ENCODE measurements at places on chromosomes 12 and 14. TPM values are rescaled to one million over a fixed set of nuclear protein-coding genes. Genes with fewer than 3 reads are reported as not detected.

GRCh38 chr14:74511966-74512830, 18.6 kb downstream of the ISCA2 start:
- DNase-seq = no peak
- H3K4me1 ChIP-seq = peaks cover 67% of the 10 kb centered on the region
- no peaks in the 10 kb centered on the region for H3K27me3 ChIP-seq
- peak overlapping the region; percentile 87 for H3K27ac ChIP-seq
- H3K4me3 ChIP-seq = no peak overlapping the region

Gene HVCN1
- 1.2 TPM for total RNA-seq

Gene TTC5
- total RNA-seq = 16.3 TPM

Gene SPATA7
- total RNA-seq = 8.7 TPM

- no peaks in the 10 kb centered on the region for H3K27me3 ChIP-seq
- no peak for DNase-seq
- H3K36me3 ChIP-seq = peaks cover 2% of the 10 kb centered on the region
- no peak overlapping the region for H3K4me3 ChIP-seq
- no peak overlapping the region for H3K27ac ChIP-seq
These were observed 81.3 kb downstream of the DNAI7 start for GRCh38 chr12:25113651-25114050.

- peak; percentile 95 for DNase-seq
- no peaks in the 10 kb centered on the region for H3K36me3 ChIP-seq
- H3K27me3 ChIP-seq = no peaks in the 10 kb centered on the region
- peak within 1 kb of the TSS; percentile 95 for H3K27ac ChIP-seq
- H3K4me3 ChIP-seq = peak within 1 kb of the TSS; percentile 83
These were observed at the start of gene TEAD4 for GRCh38 chr12:2959192-2959504. TSS of gene TEAD4 (plus strand) at chr12:2959397.

DNA sequence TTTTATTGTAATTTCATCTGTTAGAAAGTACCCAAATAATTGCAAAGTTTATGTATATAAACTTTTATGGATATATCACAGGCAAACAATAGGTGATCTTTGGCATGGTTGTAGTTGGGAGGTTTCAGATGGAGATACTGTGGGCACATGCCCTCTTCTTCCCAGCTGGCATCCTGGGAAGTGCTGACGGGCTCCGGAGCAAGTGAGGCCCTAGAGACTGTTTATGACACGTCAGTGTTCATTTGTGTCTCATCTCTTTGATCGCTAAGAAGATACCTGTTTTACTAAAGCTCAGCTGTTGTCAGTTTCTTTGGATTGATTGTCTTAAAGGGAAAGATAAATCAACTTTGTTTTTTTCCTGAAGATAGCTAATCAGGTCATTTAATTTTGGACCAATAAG, 287.6 kb downstream of the FBXL14 start:
- H3K4me3 ChIP-seq = no peak overlapping the region
- H3K36me3 ChIP-seq = peaks cover 1% of the 10 kb centered on the region
- no peak for DNase-seq
- no peaks in the 10 kb centered on the region for H3K27me3 ChIP-seq
- peaks cover 2% of the 10 kb centered on the region for H3K4me1 ChIP-seq

GRCh38 chr12:81811061-81811777, 52.1 kb upstream of the PPFIA2 start:
- H3K36me3 ChIP-seq = no peaks in the 10 kb centered on the region
- H3K4me3 ChIP-seq = no peak overlapping the region
- no peaks in the 10 kb centered on the region for H3K27me3 ChIP-seq
- peak; percentile 36 for DNase-seq
- no peaks in the 10 kb centered on the region for H3K4me1 ChIP-seq

- H3K36me3 ChIP-seq = no peaks in the 10 kb centered on the region
- H3K27ac ChIP-seq = no peak overlapping the region
- no peak for DNase-seq
- H3K4me1 ChIP-seq = no peaks in the 10 kb centered on the region
These were observed 51.2 kb upstream of the CCDC60 start for GRCh38 chr12:119283310-119283709.

DNA sequence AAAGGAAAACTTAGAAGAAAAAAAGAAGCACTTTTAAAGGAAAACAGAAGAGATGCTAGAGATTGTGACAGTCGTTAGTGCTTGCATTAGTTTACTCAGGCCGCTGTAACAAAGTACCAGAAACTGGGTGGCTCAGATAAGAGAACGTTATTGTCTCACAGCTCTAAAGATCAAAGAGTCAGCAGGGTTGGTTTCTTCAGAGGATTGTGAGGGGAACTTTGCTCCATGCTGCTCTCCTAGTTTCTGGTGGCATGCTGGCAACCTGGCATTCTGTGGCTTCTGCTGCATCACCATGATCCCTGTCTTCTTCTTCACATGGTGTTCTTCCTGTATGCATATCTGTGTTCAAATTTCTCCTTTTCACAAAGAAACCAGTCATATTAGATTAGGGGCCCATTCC, 119.4 kb upstream of the PLEKHA5 start:
- H3K27ac ChIP-seq = no peak overlapping the region
- no peaks in the 10 kb centered on the region for H3K36me3 ChIP-seq
- no peak for DNase-seq
- no peak overlapping the region for H3K4me3 ChIP-seq
- H3K27me3 ChIP-seq = no peaks in the 10 kb centered on the region

GRCh38 chr14:38623661-38624060, 367.8 kb upstream of the CLEC14A start:
- no peak overlapping the region for H3K27ac ChIP-seq
- H3K36me3 ChIP-seq = no peaks in the 10 kb centered on the region
- H3K4me3 ChIP-seq = no peak overlapping the region
- H3K27me3 ChIP-seq = no peaks in the 10 kb centered on the region
- DNase-seq = no peak
- no peaks in the 10 kb centered on the region for H3K4me1 ChIP-seq

GRCh38 chr12:68030248-68030647, 41.0 kb downstream of the IFNG-AS1 start:
- no peak overlapping the region for H3K4me3 ChIP-seq
- no peaks in the 10 kb centered on the region for H3K27me3 ChIP-seq
- no peak overlapping the region for H3K27ac ChIP-seq
- no peak for DNase-seq
- peaks cover 2% of the 10 kb centered on the region for H3K4me1 ChIP-seq

DNA sequence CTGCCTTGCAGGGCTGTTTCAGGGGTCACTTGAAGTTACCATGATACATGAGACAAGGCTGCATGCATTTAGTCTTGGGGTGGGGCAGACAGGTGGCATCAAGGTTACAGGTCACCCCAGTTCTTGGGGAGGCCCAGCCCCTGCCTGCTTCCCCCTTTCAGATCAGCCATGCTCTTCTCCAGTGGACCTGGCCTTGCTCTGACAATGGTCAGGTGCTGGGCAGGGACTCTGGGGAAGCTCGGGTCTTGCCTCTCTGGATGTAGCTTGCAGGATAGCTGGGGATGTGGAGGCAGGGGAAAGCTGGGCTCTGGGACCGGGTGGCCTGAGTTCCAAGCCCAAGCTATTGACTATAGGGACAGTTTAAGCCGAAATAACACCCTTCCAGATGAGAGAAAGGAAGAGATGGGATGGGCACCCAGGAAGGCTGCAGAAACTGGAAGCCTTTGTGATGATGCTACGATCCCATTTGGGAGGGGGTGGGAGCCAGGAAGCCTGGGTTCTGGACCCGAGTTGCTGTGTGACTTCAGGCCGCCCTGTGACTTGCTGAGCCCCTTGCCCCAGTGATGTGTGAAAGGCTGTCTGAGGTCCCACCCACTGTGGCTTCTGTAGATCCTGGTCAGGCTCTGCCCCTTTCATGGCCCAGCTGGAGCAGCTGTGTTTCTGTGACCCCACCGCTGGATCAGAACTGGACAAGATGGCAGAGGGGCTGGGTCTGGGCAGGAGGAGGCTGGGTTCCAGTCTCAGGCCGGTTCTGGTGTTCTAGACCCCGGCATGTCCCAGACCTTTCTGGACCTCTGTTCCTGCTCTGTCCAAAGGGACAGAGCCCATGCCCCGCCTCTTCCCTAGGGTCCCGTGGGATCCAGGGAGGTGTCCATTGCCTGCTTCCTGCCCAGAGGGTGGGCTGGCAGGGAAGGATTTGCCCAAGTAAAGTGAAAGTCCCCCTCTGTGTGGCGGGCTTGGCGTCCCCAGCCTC, 2.1 kb downstream of the TNFAIP2 start:
- H3K36me3 ChIP-seq = no peaks in the 10 kb centered on the region
- peaks cover 2% of the 10 kb centered on the region for H3K27me3 ChIP-seq
- peak overlapping the region; percentile 20 for H3K4me3 ChIP-seq
- no peak for DNase-seq
- no peak overlapping the region for H3K27ac ChIP-seq

Gene EPYC
- not detected for total RNA-seq

GRCh38 chr12:121893961-121894460, 5.4 kb downstream of the PSMD9 start:
- H3K4me3 ChIP-seq = peak overlapping the region; percentile 22
- no peaks in the 10 kb centered on the region for H3K27me3 ChIP-seq
- no peak for DNase-seq
- peaks cover 44% of the 10 kb centered on the region for H3K4me1 ChIP-seq
- peaks cover 12% of the 10 kb centered on the region for H3K36me3 ChIP-seq

Gene DPY19L2
- 6.7 TPM for total RNA-seq

- peaks cover 9% of the 10 kb centered on the region for H3K27me3 ChIP-seq
- DNase-seq = no peak
- H3K27ac ChIP-seq = no peak overlapping the region
- H3K4me1 ChIP-seq = peaks cover 10% of the 10 kb centered on the region
- no peak overlapping the region for H3K4me3 ChIP-seq
- H3K36me3 ChIP-seq = no peaks in the 10 kb centered on the region
These were observed 78.0 kb downstream of the DBX2 start for GRCh38 chr12:44972746-44973421.

Gene CLEC14A
- not detected for total RNA-seq

GRCh38 chr12:105507311-105508038, 177.0 kb downstream of the C12orf75 start:
- no peaks in the 10 kb centered on the region for H3K36me3 ChIP-seq
- no peaks in the 10 kb centered on the region for H3K27me3 ChIP-seq
- DNase-seq = no peak
- peak overlapping the region; percentile 24 for H3K4me3 ChIP-seq
- H3K27ac ChIP-seq = peak overlapping the region; percentile 82

DNA sequence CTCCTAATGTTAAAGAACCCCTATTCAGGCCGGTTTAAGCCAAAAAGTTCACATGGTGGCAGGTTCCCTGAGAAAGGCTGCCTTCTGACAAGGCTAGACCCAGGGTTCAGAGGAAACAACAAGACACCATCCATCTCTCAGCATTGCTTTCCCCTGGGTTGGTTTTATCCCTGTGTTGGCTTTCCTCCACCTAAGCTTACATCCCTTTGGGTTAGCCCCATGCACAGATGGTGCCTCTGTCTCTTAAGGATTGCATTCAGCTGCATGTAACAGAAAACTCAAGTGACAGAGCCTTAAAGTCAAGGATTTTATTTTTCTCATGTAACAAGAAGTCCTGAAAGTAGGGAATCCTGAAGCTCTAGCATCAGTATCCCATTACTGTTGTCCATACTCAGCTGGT, 42.8 kb upstream of the RIN3 start:
- H3K36me3 ChIP-seq = no peaks in the 10 kb centered on the region
- H3K4me1 ChIP-seq = peaks cover 31% of the 10 kb centered on the region
- no peak overlapping the region for H3K27ac ChIP-seq
- DNase-seq = no peak
- H3K4me3 ChIP-seq = no peak overlapping the region

GRCh38 chr12:127861406-127861805, 405.6 kb upstream of the TMEM132C start:
- no peaks in the 10 kb centered on the region for H3K4me1 ChIP-seq
- peaks cover 10% of the 10 kb centered on the region for H3K27me3 ChIP-seq

DNA sequence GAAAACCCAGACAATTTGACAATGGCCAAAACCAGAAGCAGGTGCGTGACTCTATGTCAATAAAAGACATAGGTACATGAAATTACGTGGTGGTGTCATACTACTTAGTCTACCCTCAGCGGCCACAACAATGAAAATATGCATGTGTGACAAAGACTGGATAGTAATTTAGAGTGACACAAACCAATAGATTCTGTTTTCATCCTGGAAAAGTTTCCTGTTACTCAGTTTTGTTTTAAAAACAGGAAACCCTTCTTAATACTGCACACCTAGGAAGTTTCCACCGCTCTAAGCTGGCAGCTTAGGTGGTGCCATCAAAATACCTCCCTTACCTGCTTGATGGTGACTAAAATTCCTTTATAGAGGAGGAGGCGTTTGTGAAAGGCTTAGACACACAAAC, 15.1 kb downstream of the POU6F1 start:
- H3K4me3 ChIP-seq = no peak overlapping the region
- peaks cover 4% of the 10 kb centered on the region for H3K36me3 ChIP-seq
- no peak for DNase-seq
- H3K4me1 ChIP-seq = no peaks in the 10 kb centered on the region
- H3K27me3 ChIP-seq = no peaks in the 10 kb centered on the region
- H3K27ac ChIP-seq = no peak overlapping the region

Gene INSM2
- not detected for total RNA-seq

DNA sequence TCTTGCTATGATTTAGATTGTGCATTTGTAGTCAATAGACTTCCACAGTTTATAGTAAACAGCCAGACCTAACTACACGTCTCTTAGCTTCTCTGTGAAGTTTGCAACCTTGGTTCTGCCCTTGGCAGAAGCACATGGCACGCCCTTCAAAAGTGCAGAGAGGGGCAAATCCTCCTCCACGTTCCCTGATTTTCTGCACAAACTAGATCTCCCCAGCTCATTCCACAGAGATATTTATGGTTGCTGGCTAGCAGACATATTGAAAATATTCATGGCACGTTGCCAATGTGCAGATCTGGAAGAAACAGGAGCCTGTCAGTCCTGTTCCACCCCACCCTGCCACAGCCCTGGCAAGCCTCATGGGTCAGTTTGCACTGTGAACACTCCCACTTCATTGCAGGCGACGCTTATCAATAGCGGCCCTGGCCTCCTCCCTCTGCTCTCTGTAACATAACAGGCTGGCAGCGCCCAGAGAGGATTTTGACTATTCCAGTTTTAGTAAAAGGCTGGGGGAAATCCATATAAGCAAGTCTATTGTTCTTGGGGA, 6.5 kb upstream of the LGALS3 start:
- DNase-seq = no peak
- no peak overlapping the region for H3K4me3 ChIP-seq
- H3K36me3 ChIP-seq = no peaks in the 10 kb centered on the region
- no peaks in the 10 kb centered on the region for H3K27me3 ChIP-seq
- H3K4me1 ChIP-seq = peaks cover 44% of the 10 kb centered on the region
- peak overlapping the region; percentile 87 for H3K27ac ChIP-seq

DNA sequence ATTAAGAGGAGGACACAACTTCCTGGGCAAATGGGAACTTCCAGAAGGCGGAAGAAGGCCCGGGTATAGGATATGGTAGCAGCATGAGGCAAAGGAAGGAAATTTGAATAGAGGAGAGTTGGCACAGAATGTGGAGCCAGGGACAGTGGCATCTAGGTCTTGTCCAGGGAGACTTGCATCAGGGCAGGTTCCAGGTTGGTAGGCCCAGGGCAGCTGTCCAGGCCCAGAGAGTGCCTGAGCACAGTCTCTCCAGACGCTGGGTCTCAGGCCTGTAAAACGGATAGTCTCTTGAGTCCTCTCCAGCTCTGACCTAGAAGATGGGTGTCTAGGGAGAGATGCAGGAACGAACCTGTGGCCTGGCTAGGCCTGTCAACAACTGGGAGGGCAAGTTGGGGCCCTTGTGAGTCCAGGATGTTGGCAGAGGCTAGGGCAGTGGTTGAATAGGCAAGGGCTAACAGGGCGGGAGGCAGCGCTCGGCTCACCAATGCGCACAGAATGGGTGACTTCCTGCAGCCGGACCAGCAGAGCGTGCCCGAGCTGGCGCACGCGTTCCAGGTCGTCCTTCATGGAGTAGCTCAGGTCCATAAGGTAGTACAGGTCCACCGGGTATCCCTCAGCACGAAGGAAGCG, 9.9 kb downstream of the ITGB7 start:
- H3K27ac ChIP-seq = no peak overlapping the region
- peaks cover 9% of the 10 kb centered on the region for H3K4me1 ChIP-seq
- H3K4me3 ChIP-seq = no peak overlapping the region
- peaks cover 13% of the 10 kb centered on the region for H3K27me3 ChIP-seq
